ENCODE measurements at places on chromosomes 11 and 22.
A peak's percentile ranks its signal among the peaks of the same experiment; 100 is the strongest.

DNA sequence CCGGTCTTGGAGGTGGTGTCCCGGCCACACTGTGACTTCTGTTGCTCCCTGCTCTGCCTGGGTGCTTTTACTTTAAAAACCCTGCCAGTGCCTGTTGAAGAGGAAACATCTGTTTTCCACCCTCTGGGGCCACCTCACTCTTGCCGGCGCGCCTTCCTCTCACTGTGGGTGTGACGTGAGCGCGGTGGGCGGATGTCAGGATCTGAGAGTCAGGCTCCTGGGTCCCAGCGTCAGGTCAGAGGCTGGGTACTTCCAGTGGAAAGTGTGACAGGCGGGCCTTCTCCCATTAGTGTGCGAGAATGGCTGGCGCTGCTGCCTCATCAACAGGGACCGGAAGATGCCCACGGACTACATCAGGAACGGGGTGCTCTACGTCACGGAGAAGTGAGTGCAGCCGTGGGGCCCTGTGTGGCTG, 54.2 kb downstream of the GRAMD4 start:
- DNase-seq, result peak; percentile 84

DNA sequence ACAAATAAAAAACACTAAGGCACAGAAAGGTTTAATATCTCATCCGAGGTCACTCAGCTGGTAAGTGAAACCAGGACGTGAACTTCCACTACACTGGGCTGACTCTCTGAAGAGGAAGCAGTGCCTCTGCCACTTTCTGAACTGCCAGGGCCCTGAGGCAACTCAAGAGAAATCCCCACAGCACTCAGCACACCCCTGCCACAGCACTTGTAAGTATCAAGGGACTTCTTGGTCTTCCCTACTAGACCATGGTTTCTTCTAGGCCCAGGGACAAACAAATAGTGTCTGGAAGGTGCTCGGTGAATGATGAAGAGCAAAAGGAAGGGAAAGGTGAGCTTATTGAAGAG, 49.7 kb downstream of the RPL27A start:
- DNase-seq, result no peak

DNA sequence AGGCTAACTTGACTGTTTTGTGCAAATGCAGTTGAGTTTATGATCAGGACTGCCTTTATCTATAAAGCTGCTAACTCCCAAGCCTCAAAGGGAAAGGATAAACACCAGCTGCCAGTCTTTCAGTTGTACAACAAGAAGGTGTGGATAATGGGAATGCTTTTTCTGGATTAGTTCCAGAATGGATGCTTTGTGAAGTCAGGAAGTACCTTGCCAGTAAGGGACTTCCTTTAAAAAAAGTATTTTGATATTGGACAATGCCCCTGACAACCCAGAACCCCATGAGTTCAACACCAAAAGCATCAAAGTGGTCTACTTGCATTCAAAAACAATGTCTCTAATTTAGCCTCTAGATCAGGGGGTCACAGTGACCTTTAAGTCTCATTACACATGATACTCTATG, 32.0 kb downstream of the OR5A2 start:
- DNase-seq, result no peak

DNA sequence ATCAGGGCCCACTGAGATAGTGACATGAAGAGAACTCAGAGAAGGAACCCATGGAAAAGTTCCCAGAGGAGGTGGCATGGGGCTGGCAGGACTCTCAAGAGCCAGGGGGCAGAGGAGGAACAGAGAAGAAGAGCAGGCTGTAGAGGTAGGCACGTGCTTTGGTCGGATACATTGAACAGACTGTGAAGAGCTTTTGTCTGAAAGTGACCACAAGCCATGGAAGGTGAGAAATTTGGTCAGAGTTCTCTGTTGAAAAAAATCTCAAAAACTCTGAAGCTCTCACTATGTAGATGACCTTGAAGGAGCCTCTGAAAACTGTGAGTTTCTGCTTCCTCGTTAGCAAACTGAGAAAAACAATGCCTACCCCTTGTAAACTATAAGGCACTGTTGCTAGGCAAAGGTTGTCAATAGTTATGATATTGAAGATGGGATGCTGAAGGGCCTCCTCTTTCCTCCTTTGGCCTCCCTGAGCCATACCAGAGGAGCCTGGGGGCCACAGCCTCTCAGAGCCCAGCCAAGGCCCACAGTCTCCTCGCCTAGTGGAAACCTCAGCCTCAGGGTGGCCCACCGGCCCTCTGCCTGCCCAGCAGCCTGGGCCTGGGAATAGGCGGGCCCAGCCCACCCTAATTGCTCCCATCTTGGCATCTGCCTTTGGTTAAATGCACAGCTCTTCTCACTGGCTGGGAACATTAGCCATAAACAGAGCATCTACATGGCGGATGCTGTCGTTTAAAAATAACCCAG, 415.7 kb downstream of the SOX6 start:
- DNase-seq, result no peak

DNA sequence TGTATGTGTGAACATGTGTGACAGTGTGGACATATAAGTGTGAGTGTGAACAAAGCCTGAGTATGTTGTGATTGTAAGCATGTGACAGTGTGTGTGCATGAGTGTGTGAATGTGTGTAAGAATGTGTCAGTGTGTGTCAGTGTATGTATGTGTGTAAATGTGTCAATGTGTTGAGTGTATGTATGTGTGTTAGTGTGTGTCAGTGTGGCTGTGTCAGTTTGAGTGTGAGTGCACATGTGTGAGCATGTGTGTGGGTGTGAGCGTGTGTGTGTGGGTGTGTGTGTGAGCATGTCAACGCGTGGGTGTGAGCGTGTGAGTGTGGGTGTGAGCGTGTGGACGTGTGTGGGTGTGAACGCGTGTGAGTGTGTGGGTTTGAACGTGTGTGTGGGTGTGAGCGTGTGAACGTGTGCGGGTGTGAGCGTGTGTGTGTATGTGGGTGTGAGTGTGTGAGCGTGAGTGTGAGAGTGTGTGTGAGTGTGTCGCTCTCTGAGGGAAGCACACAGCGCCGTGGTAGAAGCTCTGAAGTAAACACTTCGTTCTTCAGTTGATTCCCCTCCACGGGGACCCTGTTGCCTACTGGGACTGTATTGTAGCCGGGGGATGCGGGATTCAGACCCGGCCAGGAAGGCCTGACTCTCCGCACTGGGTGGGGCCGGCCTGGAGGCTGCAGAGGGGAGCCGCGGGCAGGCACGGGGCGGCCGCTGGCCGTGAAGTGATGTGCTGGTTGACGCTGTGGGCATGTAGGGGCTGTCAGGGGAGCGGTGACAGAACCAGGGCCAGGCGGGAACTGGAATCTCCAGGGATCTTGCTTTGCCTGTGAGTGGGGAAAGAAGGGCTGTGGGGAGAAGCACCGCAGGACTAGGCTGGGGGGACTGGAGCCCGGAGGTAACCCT, 21.1 kb downstream of the RPS6KA4 start:
- DNase-seq, result no peak

DNA sequence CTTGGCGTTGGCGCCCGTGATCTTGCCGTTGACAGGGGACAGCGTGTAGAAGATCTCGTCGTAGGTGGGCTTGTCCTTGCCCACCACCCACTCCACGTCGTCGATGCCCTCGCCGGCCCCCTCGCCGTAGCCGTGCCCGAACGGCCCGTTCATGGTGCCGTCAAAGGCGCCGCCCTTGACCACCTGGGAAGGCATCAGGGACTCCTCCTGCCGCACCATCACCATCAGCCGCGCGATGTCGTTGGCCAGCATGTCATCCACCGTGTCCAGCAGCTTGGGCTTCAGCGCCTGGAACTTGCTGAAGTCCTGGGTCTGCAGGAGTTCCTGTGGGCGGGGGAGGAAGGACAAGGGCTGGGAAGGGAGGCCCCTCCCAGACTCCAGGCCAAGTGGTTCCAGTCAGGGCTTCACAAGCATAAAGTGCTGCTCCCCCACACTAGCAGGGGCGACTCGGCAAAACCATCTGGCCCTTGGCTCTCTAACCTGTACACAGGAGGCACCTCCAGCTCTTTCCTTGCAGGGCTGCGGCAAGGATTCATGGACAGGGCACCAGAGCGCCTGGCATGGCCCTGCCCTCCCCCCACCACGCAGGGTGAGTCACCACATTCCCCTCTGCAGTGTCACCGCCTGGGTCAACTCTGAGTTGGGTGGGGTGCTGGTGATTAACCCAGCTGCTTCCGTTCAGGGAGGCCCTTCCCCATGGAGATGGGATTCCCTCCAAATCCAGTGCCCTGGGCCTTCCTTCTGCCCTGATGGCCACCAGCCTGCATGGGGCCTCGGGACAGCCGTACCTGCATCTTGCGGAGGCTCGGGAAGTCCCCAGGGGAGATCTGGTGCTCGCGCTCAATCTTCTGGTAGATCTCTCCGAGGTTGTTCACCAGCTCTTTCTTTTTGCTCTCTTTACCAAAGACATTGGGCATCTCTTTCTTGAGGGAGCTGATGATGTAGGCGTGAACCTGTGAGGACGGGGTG, 10.4 kb upstream of the CDC42BPG start:
- DNase-seq, result peak; percentile 41

- DNase-seq, result no peak
These were observed 761 bp downstream of the HMBS start for GRCh38 chr11:119085437-119085847.

DNA sequence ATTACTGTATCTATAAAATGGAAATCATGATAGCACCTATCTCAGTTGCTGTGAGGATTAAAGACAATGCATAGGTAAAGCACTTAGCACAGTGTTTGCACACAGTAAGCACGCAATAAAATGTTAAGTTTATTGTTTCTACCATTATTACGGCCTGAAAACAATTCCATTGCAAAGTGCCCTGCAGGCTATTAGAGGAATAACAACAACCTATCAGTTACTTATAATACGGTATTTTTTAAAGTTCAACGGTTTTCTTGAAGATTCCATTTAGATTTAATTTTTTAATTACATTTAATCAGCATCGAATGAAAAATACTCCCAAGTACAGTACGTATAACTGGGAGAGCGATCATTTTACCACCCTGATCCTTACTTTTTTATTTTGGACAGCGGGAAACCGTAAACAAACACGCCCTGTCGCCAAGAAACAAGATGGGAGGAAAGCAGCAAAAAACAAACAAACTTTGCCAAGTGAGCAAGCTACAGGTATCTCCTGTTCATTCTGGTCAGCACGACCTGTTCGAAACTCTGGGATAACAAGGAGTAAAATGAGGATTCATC, 893 bp downstream of the SLC36A4 start:
- DNase-seq, result peak; percentile 14

GRCh38 chr11:60899046-60899936, 7.1 kb downstream of the PRPF19 start:
- peak; percentile 63 for DNase-seq

- no peak for DNase-seq
These were observed at the start of gene OR5D16 for GRCh38 chr11:55838452-55838851. Gene OR5D16, plus strand, starts transcription at chr11:55838752. Its CDS starts 0 bp downstream, at chr11:55838752.

DNA sequence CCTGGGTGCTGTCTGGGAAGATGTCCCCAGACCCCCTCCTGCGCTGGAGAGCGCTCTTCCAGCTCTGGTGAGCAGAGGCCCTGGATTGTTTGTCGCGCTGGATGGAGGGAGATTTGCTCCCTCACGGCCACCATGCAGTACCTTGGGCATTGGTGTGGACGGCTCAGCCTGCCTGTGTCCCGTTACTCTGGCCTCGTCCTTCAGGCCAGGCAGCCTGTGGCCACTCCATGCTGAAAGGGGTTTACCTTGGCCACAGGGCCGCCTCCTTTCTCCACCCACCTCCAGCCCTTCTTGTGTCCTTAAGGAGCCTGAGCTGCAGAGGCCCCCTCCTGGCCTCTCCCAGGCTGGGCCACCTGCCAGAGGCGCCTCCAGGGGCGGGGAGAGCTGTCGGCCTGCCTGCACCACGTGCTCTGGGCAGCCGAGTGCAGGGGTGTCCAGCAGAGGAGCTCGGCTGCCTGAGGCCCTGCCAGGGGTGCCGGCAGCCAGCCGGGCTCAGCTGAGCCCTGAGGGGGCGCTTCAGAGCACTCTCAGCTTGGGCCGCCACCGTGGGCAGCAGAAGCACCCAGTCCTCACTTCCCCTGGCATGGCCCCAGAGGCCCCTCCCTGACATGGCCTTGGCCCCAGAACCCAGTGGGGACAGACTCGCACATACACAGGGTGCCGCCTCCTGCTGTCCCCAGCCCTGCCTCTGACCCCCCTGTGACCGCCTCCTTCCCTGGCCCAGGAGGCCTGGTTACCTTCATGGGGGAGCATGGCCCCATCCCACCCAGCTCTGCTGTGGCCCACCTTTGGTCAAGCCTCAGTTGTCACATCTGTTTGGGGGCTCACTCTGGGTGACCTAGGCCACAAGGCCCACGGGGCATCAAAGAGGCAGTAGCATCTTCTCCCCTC, 3.4 kb downstream of the CCND1 start:
- DNase-seq, result no peak

DNA sequence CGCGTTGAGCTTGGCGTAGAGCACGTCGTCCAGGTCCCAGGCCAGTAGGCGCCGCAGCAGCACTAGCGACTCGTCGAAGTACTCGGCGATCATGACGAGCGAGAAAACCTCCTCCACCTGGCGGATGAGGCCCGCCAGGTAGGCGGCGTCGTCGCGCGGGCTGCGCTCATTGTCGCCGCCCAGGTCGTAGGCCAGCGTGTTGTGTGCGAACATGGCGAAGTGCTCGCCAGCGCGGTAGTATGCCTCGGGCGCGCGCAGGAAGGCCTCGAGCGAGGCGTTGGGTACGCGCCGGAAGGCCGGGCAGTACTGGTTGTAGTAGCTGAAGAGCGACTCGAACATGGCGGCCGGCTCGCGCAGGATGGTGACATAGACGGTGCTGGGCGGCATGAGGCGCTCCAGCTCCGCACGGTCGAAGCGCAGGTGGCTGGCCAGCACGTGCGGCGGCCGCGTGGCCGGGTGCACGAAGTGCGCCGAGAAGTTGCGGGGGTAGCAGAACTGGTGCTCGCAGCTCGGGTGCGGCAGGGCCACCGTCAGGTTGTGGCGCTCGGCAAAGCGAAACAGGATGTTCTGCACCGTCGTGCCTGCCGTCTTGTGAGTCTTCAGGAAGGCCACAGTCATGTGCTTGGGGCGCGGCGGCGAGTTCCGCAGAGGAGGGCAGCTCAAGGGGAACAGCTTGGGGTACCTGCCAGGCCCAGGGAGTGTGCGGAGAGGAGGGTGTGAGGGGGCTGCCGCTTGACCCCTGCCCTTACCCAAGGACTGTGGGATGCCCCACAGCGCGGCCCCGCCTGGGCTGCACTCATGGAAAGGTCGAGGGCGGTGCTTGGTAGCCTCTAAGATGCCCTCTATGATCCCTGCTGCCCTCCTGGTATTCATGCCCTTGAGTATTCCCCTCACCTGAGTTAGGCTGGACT, 5.7 kb downstream of the GAL3ST3 start:
- DNase-seq, result no peak

- DNase-seq, result no peak
These were observed 5.9 kb downstream of the ARL2 start for GRCh38 chr11:65019824-65020223.
